Neural crest cell (in vitro differentiated cells): ENCODE measurements at places on chromosomes 16 and 17. TPM values are rescaled to one million over a fixed set of nuclear protein-coding genes. Genes with fewer than 3 reads are reported as not detected.

- DNase-seq = no peak
Measured at GRCh38 chr16:3984111-3985060, 103.9 kb upstream of the CREBBP start.

- DNase-seq = peak; percentile 68
Measured at GRCh38 chr17:27756467-27757371, 43.6 kb downstream of the NOS2 start.

GRCh38 chr16:56657555-56658326, at the start of gene MT1F:
TSS of gene MT1F (plus strand) at chr16:56657959. CDS start at chr16:56658059, 100 bp downstream.
- DNase-seq = peak; percentile 25

DNA sequence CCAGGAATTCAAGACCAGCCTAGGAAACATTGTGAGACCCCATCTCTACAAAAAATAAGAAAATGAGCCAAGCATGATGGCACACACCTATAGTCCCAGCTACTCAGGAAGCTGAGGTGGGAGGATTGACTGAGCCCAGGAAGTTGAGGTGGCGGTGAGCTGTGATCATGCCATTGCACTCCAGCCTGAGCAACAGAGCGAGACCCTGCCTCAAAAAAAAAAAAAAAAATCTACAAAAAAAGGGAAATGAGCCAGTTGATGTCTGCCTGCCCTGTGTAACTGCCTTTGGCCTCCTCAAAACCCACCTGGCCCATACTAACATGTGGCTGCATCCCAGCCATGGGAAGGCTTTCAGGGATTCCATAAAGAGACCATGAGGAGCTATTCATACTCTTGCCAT, 4.5 kb downstream of the RANBP10 start:
- DNase-seq = no peak

- no peak for DNase-seq
Measured at GRCh38 chr17:15464231-15464985, 3.0 kb downstream of the CDRT4 start.

DNA sequence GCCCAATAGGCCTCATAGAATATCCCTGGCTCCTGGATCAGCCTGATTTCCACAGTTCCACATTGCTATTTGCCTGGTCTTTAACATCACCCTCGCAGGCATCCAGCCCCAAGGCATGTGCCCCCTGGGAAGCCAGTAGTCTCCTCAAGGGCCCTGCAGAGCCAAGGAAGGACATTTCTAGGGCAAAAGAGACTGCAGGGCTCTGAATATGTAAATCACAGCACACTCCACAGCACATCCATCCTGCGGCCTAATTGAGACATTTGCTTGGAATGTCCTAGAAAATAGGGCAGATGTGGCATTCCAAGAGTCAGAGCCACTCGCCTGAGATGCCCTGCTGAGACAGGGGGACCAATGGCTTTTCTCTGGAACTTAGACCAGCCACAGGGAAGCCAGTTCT, 11.4 kb upstream of the C16orf78 start:
- no peak for DNase-seq

GRCh38 chr17:17681187-17681743, at the start of gene RAI1:
TSS of gene RAI1 (plus strand) at chr17:17681458. CDS start at chr17:17792949, 111,491 bp downstream.
- DNase-seq = peak; percentile 72

- no peak for DNase-seq
Measured at GRCh38 chr16:11986521-11987057, 10.1 kb downstream of the SNX29 start.

Gene UMOD
- not detected in 2 replicates for total RNA-seq

Gene DPEP2
- total RNA-seq = not detected in 2 replicates

Gene ETV4
- 55.0 and 59.6 TPM in 2 replicates for total RNA-seq

Gene WNK4
- total RNA-seq = 0.58 and 0.73 TPM in 2 replicates

Gene CHP2
- not detected in 2 replicates for total RNA-seq

Gene WFIKKN1
- total RNA-seq = 8.1 and 8.5 TPM in 2 replicates

Gene KRT25
- not detected in 2 replicates for total RNA-seq
